ENCODE measurements at places on chromosomes 7 and 10. TPM values are rescaled to one million over a fixed set of nuclear protein-coding genes. Genes with fewer than 3 reads are reported as not detected.

ZNF488 gene
- 13.1 TPM for total RNA-seq

EMX2 gene
- not detected for total RNA-seq

ANKIB1 gene
- 16.6 TPM for total RNA-seq

TBRG4 gene
- total RNA-seq, result 105 TPM

INHBA gene
- 0.50 TPM for total RNA-seq

AMPH gene
- 0.12 TPM for total RNA-seq

POLR2J2 gene
- total RNA-seq, result 0.75 TPM

TMEM225B gene
- 1.0 TPM for total RNA-seq

NKX1-2 gene
- not detected for total RNA-seq

LRRC17 gene
- total RNA-seq, result not detected

C10orf62 gene
- 0.12 TPM for total RNA-seq

AGMO gene
- total RNA-seq, result 0.68 TPM

CALCR gene
- not detected for total RNA-seq

RBP4 gene
- 9.3 TPM for total RNA-seq

RTKN2 gene
- total RNA-seq, result 1.4 TPM

CYP2E1 gene
- not detected for total RNA-seq

CTTNBP2 gene
- total RNA-seq, result 0.39 TPM

CCAR1 gene
- total RNA-seq, result 68.8 TPM

FOXP2 gene
- not detected for total RNA-seq

COL17A1 gene
- 3.8 TPM for total RNA-seq

NPSR1 gene
- total RNA-seq, result not detected

BAZ1B gene
- 63.6 TPM for total RNA-seq

TRIM74 gene
- total RNA-seq, result 0.27 TPM

All from A549 treated with CpdA at 1 μM for 4 hours (cell line).